ENCODE measurements at places on chromosomes 6 and 20.

- no peak for DNase-seq
Observed at GRCh38 chr6:11204005-11204399, 28.5 kb downstream of the NEDD9 start.

DNA sequence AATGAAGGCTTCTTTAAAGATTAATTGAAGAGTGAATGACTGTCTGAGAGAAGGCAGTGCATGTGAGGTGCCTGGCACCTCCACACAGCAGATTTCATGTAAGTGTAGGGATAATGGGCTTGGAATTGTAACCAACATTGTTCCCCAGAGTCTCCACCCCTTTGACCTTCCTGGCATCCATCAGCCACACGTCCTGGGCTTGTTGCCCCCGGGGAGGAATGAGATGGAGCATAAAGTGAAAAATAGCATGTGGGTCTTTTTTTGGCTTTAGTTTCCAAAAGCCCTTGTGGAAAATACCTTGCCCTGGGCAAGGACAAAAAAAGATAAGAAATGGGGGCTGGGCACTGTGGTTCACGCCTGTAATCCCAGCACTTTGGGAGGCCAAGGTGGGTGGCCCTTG lies 242.2 kb upstream of the ECI2 start:
- DNase-seq = no peak

DNA sequence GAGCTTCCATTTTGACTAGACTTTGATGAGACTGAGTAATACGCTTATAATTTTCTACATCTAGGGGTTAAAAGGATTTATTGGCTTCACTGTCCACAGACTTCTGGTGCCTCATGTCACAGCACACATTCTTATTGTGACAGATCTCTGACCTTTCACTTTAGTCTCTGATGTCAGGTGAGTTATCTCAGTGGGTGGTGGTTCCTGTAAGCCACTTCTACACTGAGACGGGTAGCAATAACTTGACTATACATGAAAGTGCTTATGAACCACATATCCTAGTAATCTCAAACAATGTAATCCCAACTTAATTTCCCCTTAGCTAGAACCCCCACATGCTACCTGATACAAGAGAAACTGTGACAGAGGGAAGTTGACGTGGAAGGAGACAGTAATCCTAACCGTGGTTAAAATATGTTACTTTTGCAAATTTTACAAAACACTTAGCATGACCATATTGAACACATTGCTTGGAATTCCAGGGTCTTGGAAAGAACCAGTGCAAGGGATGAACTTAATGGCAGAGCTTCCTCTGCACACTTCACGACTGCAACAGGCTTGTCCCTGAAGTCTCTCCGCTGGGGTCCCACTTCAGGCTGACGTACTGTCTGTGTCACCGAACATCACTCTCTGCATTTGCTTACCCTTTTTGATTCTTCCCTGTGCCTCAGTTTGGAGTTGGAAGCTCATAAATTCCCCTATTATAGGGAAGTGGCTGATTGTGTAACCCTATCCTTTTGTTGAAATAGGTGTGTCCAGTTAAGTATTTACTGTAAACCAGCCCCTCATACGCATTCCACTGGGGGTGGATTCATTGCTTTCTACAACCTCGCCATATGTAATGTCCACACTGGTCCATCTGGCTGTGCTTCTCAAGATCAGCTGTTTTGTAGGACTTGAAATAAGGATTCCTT lies 6.4 kb upstream of the TRIM40 start:
- no peak for DNase-seq

- DNase-seq = no peak
Observed at GRCh38 chr6:9292975-9293374, 857.6 kb upstream of the SLC35B3 start.

DNA sequence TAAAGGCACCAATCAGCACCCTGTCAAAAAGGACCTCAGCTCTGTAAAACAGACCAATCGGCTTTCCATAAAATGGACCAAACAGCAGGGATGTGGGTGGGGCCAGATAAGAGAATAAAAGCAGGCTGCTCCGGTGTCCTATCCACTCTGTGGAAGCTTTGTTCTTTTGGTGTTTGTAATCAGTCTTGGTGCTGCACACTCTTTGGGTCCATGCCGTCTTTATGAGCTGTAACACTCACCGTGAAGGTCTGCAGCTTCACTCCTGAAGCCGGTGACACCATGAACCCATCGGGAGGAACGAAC lies 7.3 kb upstream of the PXDC1 start:
- DNase-seq = no peak

GRCh38 chr6:31270788-31271640 lies 878 bp downstream of the HLA-C start:
- DNase-seq = no peak

DNA sequence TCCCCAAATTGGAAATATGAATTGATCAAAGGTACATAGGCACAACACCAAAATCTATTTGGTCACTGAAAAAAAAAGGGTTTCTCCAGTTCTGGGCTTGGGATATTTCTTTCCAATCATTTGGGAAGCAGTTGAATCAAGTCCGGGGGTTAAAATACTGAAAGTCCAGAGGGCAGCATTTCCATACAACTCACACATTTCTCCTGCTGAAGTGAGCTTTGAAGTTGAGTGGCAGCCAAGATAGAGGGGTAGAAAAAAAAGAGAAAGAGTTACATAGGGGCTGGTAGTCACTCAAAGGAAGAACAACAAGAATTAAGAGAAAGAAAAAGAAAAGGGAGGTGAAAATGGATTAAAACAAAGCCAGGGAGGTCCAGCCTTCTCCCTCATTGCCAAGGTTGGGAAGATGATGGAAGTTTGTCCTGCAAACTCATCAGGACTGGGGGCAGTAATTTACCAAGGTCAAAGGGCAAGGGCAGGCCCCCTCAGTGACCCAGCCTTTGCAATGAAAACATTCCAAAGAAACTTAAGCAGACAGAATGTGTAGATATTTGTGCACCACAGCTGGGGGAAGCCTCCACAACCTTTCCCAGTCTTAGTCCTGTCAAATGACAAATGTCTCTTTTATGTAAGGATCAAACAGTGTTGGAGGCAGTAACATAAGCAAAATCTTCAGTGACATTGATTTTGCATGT lies 525.3 kb upstream of the JARID2 start:
- DNase-seq = no peak

DNA sequence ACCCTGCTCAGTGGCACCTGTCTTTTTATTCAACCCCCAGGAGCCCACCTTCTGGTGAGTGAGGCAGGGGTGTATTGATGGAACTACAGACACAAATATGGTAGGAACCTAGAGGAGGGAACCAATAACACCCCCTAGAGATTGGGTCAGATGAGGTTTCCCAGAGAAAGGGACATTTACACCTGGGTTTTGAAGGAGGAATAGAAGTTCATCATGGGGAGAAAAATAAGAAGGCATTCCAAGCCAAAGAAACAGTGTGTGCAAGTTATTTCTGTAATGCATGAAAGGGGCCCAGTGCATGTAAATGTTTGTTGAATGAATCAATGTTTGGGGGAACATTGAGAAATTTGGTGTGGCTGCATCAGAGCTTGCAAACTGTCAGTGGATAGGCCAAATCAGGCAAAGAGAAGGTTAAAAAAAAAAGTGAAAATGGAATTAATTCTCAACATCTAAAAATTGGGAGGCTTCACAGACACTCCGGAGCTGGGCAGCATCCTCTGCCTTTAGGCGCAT lies 11.1 kb upstream of the KIAA1755 start:
- DNase-seq = no peak

DNA sequence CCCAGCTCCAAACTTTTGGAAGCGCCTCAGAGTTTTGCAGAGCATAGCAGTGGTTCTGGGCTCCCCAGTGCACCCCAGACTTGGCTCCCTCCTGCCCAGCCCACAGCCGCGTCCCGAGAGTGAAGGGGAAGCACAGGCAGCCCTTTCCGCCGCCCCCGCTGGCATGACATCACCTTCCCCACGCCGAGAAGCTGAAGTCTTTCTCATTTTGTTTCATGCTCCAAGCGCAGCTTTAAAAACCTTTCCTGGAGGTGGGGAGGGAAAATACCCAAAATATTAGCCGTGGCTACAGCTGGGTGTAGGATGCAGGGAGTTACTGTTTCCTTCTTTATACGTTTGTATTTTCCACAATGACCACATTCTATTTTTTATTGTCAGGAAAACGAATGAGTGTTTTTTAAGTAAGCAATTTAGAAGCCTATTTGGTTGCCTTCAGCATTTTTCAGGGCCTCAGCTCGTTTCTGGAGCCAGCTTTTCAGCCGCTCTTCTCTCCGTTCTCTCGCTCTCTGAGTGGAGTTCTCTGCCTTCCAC lies 72.9 kb downstream of the SNX5 start:
- no peak for DNase-seq

DNA sequence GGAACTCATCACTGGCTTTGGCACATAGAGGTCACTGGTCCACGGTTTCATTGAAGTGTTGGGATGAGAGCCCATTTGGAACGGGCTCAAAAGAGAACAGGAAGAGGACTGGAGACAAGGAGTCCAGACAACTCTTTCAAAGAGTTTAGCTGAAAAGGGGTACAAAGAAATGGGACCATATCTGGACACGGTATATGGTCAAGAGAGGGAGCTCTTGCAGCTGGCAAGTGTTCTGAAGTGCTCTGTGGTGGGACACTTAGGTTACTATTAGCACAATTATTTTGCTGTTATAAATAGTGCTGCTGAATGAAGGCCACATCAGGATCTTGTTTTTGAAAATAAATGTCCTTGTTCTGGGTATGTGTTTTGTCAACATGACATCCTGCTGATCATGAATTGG lies 4.6 kb downstream of the SGK2 start:
- DNase-seq = no peak

DNA sequence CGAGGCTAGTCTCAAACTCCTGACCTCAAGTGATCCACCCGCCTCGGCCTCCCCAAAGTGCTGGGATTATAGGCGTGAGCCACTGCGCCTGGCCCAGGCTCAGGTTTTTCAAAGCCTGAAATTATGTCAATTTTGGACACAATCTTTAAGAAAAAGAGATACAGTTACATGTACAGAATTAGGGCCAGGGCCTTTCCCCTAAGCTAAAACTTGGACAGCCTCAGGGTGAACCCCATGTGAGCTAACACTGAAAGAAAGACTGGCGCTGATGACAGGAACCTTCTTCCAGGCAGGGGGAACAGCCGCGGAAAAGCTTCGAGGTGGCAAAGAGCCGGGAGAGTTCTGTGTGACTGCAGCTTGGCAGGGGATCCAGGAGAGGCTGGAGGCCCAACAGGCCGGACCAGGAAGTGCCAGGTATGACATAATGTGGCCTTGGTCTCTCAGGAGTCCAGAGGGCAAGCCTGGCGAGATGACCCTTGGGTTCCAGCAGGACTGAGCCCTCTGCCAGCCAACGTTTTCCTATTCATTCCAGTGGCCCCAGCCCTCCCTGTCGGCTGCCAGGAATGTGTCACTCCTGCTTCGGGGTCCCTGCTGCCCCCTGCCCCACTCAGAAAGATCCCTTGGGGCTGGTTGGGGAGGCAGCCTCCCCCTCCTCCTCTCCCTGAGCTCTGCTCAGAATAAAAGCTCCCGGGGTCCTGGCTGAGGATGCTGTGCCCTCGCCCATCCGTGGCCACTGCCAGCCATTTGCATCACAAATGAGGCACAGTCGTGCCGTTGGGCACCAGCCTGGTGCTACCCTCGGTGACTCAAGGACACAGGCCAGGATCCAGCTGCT lies 37.3 kb downstream of the RBM38 start:
- DNase-seq = no peak

Data from NCI-H187 (cell line).